SW480 (cell line): ENCODE measurements at places on chromosomes 12 and 14.

GRCh38 chr12:111412007-111412829, 6.5 kb downstream of the SH2B3 start:
- no peak for DNase-seq

DNA sequence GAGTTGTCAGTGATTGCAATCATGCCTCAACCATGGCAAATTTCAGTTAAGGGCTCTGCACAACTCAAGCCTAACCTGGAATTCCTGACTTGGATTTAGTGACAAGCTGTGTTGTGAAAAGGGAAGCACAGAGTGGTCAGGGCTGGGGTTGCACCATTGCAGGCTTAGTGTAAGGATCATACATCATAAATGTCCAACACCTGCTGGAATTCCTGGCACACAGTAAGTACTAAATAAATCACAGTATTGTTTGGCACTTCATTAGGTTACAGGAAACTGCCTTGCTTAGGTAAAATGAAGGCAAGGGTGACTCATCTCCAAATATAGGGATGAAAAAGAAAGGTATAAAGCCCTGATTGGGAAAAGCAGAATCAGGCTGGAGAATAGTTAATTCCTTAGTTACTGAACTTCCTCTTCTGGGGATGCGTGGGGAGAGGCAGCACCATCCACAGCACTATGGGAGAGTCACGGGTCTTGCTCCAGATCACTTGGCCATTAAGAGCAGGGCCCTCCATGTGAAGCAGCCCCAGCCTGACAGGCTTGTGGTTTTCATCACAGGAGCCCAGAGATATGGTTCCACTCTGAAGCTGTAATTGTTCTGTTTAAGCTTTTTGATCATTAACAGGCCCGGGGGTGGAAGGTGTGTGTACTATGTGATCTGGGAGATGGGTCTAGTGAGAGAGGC, 39.7 kb downstream of the SLC8A3 start:
- DNase-seq: no peak

- no peak for DNase-seq
These were observed 12.4 kb downstream of the IQSEC3 start for GRCh38 chr12:78981-79380.

DNA sequence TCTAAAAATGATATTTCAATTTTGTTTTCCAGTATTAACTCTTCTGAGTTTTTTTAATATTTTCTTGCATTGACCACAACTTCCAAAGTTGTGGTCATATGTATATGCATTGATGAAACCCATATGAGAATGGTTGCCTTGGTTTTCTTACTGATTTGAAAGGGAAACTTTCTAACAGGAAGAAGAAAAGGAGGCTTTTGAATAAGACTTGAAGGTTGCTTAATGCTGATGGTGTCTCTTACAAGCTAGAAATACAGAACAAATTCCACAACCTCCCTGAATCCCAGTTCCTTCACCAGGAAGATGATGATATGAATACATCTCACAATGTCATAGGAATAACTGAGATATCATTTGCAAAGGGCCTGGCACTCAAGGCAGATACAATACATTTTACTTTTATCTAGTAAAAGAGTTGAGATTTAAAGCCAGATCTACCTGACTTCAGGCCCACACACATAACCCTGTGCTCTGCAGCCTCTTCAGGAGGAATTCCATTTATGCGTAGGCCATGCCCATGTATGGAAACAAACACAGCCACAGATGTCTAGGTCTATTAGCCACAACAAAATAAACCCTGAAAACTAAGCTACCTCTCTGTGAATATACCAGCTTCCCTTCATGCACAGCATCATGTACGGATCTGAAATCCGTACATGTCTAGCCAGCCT, 165.4 kb upstream of the PLEKHG7 start:
- DNase-seq: peak; percentile 56

DNA sequence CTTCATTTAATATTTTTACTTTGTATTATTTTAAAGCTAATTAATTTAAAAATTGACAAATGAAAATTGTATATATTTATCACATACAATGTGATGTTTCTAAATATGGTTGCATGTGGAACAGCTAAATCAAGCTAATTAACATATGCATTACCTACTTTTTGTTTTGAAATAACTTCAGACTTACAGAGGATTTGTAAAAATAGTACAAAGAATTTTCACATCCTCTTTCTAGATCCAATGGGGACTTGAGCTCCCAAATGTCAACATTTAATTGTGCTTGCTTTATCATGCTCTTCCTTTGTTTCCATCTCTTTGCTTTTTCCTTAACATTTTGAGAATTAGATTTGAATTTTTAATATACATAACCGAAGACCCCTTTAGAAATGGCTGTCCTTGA, 6.6 kb downstream of the DCD start:
- no peak for DNase-seq

- no peak for DNase-seq
These were observed 20.9 kb upstream of the KIF26A start for GRCh38 chr14:104117341-104118005.

DNA sequence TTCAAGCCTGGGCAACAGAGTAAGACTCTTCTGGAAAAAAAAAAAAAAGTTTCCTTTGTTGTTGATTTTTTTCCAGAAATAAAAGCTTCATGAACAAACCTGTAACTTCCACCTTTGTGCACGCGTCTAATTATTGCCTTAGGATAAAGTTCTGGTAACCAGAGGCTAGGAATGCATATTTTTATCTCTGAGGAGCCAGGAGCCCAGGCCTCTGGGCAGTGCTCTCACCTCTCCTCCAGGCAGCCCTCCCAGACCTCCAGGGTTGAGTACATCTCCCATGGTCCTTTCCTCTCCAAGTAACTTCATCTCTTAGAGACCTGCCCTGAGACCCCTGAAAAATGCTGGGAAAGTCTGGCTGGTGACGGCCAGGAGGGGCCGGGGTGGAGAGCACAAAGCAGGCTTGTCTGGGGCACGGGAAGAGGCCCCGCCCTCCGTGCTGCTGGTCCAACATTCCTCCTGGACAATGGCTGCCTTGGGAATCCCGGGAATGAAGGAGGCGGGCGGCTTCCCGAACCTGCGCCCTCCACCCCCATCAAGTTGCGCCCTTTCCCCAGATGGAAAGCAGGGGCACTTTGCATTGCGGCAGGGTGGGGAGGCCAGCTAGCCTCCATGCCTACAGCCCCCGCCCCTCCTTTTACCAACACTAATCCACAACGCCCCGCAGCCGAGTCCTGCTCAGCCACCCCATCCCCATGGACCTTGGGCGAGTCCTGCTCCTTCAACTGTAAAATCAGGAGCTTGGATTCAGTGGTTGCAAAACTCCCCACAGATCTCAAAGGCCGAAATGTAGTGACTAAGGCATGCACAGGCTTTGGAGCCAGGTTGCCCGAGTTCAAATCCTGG, 7.3 kb upstream of the FIGNL2 start:
- DNase-seq: peak; percentile 50

- peak; percentile 33 for DNase-seq
These were observed 5.7 kb upstream of the SUSD6 start for GRCh38 chr14:69605738-69606137.

DNA sequence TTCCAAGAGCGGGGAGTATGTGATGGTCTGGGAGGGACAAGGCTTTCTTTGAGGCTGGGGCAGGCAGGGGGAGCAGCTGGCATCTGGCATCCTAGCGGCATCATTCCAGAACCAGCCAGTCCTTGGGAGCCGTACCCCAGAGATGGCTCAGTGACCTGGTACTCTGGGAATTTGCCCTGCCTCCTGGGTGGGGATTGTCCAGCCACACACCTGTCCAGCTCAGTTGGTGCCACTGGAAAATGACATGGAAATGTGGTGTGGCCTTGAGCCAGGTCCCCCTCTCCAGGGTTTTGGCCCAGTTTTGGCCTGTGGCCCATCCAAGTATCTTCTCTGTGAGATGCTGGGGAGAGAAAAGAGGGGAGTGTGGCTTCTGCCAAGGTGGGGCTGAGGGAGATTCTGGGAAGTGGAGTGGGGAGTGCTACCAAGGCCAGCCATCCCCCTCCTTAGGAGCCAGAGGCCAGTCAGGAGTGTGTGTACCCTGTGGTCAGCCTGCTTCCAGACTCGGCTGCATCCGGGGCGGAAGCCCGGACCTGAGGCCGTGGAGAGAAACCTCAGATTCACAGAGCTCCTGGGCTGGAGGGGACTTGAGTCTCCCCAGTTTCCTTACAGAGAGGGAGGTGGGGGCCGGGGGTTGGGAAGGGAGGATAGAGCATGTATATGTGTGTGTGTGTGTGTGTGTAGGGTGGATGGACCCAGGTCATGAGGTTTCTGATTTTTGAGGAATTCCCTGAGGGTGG, 14.7 kb upstream of the KRT80 start:
- peak; percentile 76 for DNase-seq

GRCh38 chr12:87117526-87117925, 861.3 kb upstream of the MGAT4C start:
- DNase-seq: no peak

- no peak for DNase-seq
These were observed 79.5 kb downstream of the PTPRB start for GRCh38 chr12:70557583-70558191.

DNA sequence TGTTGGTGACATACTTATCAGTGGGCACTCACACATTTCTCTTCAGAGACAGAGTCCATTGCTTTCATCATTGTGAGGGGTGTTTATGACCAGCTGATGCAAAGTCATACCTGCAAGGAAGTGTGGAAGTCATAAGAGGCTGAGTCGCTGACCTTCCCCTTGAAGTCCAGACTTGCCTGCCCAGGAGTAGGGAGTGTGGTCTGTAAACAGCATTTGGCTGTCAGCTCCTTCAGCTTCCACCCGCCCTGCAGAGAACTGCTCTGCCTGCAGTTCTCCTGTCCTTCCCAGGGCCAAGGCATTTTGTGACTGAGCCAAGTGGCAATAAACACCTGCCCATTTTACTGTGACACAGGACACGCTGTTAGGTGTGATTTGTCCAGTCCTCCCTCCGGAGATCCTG, 801.3 kb downstream of the BCL11B start:
- no peak for DNase-seq
